WTC11 (cell line): ENCODE measurements at places on chromosomes 1 and 21.

DNA sequence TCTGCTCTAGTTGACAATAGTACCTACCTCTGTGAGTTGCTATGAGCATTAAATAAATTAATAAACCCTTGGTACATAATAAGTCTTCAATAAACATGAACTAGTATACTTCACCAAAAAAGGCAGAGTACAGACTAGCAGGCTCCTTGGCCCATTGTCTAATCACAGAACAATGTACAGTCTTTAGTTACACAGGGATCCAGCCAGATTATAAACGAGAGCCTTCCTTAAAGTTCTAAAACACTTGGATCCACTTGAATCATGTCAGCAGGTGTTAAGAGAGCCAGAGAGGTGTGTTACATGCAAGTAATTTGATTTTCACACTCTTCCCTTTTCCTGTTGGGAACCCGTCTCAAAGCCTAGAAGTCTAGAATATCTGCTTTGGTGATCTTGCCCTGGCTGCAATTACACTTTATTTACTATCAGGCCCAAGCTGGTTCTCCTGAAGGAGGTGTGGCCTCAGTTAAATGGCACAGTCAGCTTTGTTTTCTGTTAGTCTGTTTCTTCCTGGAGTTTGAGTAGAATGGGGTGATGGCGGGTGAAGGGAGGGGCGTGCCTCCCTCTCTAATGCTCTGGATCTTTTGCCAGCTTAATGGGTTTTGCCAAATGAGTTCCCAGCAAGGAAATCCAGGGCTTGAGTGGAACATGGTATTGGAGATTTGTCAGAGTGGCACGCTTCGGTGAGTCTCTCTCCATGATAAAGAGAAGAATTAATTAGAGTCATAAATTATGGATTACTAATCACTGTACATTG is 570.9 kb upstream of the CAMK1G start:
- H3K4me1 ChIP-seq, result peaks cover 5% of the 10 kb centered on the region; the same call in 1 of the 2 replicates
- no peak overlapping the region for H3K27ac ChIP-seq
- no peaks in the 10 kb centered on the region; the same call in 1 of the 2 replicates for H3K27me3 ChIP-seq
- peaks cover 7% of the 10 kb centered on the region for H3K36me3 ChIP-seq

- peaks cover 14% of the 10 kb centered on the region for H3K36me3 ChIP-seq
- peaks cover 6% of the 10 kb centered on the region for H3K27me3 ChIP-seq
- H3K4me3 ChIP-seq, result no peak overlapping the region
- H3K4me1 ChIP-seq, result no peaks in the 10 kb centered on the region
Observed at GRCh38 chr1:116515702-116516101, 55.1 kb downstream of the CD58 start.

DNA sequence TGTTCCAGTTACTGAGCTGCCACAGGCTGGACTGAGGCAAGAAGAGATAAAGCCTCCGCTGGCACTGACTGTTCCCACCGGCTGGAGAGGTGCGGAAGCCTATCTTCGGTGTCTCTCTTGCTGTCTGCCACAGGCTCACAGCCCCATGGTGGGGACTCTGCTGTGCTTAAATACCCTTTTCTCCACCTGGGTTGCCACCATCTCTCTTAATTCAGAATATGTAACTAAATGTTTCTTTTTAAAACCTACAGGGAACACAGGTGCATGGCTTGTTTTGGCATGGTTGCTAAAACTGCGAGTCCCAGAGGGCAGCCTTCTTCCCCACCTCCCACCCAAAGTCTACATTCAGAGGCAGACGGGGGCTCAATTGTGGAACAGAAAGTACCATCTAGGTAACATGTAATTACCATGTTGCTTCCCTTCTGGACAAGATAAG is 8.1 kb upstream of the LBR start:
- H3K4me1 ChIP-seq, result no peaks in the 10 kb centered on the region; the same call in 1 of the 2 replicates
- H3K4me3 ChIP-seq, result no peak overlapping the region
- no peak overlapping the region for H3K27ac ChIP-seq
- peaks cover 13% of the 10 kb centered on the region for H3K36me3 ChIP-seq
- peaks cover 12% of the 10 kb centered on the region for H3K27me3 ChIP-seq
- DNase-seq, result no peak

DNA sequence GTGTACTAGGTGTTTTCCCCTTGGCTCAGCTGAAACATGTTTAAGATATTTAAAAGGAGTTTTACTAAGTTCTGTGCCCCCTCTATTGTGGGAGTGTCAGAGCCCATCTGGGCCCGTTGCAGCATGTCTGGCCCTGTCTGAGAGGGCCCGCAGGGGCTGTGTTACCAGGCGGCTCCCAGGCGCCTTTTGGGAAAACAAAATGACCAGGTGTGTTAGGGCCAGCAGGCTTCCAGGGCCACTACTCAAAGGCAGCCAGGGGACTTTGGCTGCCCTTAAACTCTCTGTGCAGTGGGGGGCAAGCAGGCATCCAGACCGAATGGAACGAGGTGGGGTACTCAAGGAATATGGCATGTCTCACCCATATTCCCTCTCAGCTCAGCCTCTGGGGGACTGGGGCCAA is 111.7 kb downstream of the KCNN3 start:
- no peaks in the 10 kb centered on the region for H3K36me3 ChIP-seq
- H3K4me3 ChIP-seq, result no peak overlapping the region
- H3K4me1 ChIP-seq, result no peaks in the 10 kb centered on the region

DNA sequence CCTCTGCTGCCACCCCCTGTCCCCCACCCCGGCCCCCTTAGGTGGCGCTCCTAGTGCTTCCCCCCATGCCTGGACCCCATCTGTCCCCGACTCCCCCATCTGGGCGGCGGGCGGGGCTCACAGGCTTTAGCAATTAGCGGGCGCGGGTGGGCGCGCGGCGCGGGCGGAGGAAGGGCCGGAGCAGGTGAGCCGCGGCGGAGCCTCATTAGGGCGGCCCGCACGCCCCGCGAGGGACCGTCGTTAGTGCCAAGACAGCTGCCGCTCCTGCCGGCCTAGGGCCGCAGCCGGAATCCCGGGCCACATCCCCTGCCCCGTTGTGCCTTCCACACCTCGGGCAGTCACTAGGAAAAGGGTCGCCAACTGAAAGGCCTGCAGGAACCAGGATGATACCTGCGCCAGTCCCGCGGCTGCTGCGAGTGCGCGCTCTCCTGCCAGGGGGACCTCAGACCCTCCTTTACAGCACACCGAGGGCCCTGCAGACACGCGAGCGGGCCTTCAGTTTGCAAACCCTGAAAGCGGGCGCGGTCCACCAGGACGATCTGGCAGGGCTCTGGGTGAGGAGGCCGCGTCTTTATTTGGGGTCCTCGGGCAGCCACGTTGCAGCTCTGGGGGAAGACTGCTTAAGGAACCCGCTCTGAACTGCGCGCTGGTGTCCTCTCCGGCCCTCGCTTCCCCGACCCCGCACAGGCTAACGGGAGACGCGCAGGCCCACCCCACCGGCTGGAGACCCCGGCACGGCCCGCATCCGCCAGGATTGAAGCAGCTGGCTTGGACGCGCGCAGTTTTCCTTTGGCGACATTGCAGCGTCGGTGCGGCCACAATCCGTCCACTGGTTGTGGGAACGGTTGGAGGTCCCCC is 7.6 kb downstream of the OLIG2 start:
- peak overlapping the region; percentile 48 for H3K4me3 ChIP-seq
- H3K36me3 ChIP-seq, result no peaks in the 10 kb centered on the region
- DNase-seq, result peak; percentile 46
- peaks cover 55% of the 10 kb centered on the region for H3K4me1 ChIP-seq
- H3K27me3 ChIP-seq, result peaks cover 97% of the 10 kb centered on the region
- H3K27ac ChIP-seq, result no peak overlapping the region

GRCh38 chr1:109989506-109990301 is 5.1 kb downstream of the AHCYL1 start:
- H3K27me3 ChIP-seq, result no peaks in the 10 kb centered on the region
- H3K36me3 ChIP-seq, result no peaks in the 10 kb centered on the region
- H3K4me1 ChIP-seq, result peaks cover 36% of the 10 kb centered on the region
- DNase-seq, result no peak
- peak overlapping the region; percentile 78 for H3K27ac ChIP-seq
- H3K4me3 ChIP-seq, result no peak overlapping the region

- H3K4me3 ChIP-seq, result no peak overlapping the region
- H3K27me3 ChIP-seq, result no peaks in the 10 kb centered on the region
- peak overlapping the region; percentile 50; the same call in 1 of the 2 replicates for H3K27ac ChIP-seq
- DNase-seq, result no peak
- H3K4me1 ChIP-seq, result peaks cover 25% of the 10 kb centered on the region
- H3K36me3 ChIP-seq, result peaks cover 11% of the 10 kb centered on the region
Observed at GRCh38 chr1:1319646-1319941, 4.9 kb downstream of the INTS11 start.

GRCh38 chr1:52672946-52673345 is 25.2 kb downstream of the COA7 start:
- H3K4me3 ChIP-seq, result no peak overlapping the region
- H3K4me1 ChIP-seq, result peaks cover 12% of the 10 kb centered on the region
- H3K27ac ChIP-seq, result peak overlapping the region; percentile 28; the same call in 1 of the 2 replicates
- H3K27me3 ChIP-seq, result no peaks in the 10 kb centered on the region; the same call in 1 of the 2 replicates
- no peaks in the 10 kb centered on the region for H3K36me3 ChIP-seq
- no peak for DNase-seq

GRCh38 chr1:17914131-17914530 is 159.0 kb downstream of the ACTL8 start:
- peaks cover 24% of the 10 kb centered on the region for H3K4me1 ChIP-seq
- no peak overlapping the region for H3K27ac ChIP-seq
- no peak overlapping the region for H3K4me3 ChIP-seq
- no peak for DNase-seq
- peaks cover 3% of the 10 kb centered on the region for H3K27me3 ChIP-seq
- no peaks in the 10 kb centered on the region for H3K36me3 ChIP-seq

DNA sequence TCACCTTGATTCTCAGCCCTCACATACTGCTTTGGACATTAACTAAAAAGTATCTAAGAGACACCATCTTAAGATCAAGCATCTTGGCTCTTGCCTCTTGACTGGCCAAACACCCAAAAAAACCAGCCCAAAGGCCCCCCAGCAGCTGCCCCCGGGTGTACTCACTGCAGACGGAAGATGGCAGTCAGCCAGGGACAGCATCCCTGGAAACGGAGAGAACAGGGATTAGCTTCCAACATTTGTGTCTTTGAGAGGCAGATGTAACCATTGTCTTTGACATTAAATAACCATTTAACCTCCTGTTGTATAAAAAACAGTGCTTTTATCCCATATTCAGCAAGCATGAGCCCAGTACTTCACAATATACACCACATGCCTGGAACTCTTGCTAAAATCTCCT is 11.3 kb downstream of the TMEM63A start:
- no peak for DNase-seq
- peaks cover 66% of the 10 kb centered on the region for H3K36me3 ChIP-seq
- no peaks in the 10 kb centered on the region for H3K27me3 ChIP-seq
- peaks cover 19% of the 10 kb centered on the region for H3K4me1 ChIP-seq
- no peak overlapping the region for H3K4me3 ChIP-seq

DNA sequence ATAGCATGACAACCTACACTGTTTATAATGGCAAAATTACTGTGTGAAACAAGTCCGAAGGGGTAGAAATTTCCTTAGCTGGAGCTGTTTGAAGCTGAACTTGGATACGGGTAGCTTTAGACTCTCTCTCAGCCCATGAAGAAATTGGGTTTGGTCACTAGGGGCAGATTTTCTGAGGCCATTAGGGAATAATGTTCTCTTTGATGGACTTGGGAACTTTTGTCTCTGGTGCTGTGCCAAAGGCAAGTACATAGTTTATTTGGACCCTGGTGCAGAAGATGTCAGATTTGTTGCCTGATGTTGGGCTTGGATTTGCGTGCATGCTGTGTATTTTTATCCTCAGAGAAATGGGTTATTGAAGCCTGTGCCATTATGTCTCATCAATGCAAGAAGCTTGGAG is 109.6 kb downstream of the VPS13D start:
- peaks cover 25% of the 10 kb centered on the region for H3K4me1 ChIP-seq
- H3K27me3 ChIP-seq, result no peaks in the 10 kb centered on the region
- DNase-seq, result no peak
- H3K4me3 ChIP-seq, result no peak overlapping the region

DNA sequence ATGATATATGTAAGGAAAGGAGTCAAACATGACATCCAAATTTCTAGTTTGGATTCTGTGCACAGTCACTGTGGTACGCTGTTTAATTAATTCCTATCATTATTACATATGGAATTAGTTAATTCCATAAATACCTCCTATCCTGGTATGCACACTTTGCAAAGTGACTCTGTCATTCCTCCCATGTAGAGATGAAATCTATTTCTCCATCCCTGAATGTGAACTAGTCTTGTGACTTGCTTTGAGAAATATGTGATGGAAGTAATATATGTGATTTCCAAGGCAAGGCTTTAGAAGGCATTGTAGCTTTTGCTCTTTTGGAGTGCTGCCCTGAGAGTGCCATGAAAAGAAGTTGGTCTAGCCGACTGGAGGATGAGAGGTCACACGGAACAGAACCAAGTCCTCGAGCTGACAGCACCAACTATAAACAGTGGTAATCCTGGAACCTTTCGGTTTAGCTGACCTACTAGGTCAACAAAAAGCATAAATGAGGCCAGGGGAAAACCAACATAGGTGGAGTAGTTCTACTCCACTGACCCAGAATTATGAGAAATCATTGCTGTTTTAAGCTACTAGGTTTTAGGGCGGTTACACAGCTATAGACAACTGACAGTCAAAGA is 1.5 kb downstream of the SELENOF start:
- peaks cover 30% of the 10 kb centered on the region for H3K36me3 ChIP-seq
- no peak for DNase-seq
- no peak overlapping the region for H3K4me3 ChIP-seq
- H3K27me3 ChIP-seq, result no peaks in the 10 kb centered on the region
- H3K4me1 ChIP-seq, result peaks cover 27% of the 10 kb centered on the region

DNA sequence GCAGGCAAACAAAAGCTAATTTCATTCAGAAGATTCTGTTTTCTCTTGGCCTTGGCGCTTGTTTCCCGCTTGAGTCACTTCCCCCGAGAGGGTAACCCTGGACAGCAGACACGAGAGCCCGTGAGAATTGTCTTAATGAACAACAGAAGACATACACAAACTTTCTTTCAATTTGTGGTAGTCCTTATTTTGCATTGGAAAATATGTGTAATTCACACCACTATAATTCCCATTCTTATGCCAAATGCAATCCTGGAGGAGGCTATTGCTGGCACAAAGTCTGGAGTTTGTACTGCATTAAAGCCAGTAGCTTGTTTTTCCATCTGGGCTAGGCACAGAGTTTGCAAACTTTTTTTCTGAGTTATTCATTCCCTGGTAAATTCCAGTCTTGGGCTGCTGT is 109.8 kb upstream of the IVNS1ABP start:
- no peak for DNase-seq
- no peak overlapping the region for H3K27ac ChIP-seq
- H3K27me3 ChIP-seq, result no peaks in the 10 kb centered on the region
- H3K36me3 ChIP-seq, result no peaks in the 10 kb centered on the region
- peaks cover 22% of the 10 kb centered on the region for H3K4me1 ChIP-seq

DNA sequence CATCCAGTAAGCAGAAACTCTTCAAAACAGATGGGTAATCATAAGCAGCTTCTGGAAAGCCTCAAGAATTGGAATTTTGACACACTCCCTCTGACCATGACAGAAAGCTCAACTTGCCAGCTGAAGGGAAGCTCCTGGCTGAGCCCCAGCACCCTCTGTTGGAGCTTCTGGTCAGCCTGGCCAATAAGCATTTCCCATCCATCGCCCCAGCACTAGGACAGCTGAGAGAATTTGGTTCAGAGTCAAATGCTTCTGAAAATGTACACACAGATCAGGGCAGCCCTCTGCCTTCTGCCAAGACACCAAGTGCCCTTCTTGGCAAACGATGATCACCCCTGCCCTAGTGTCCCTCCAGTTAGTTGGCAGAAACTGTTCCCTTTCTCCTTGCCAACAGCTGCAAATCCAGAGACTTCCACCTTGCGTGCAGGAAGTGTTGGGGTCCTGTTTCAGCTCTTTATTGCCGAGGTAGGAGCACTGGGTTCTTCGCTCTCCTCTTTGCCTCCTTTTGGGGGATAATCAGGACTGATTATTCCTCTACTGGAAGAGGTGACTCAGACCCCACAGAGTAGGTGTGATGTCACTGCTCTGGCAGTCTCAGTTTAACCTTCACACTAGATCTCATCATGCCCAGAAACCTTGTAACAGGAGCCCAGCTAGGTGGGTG is 11.9 kb downstream of the PIGV start:
- H3K36me3 ChIP-seq, result peaks cover 11% of the 10 kb centered on the region
- peak overlapping the region; percentile 79 for H3K27ac ChIP-seq
- H3K4me3 ChIP-seq, result no peak overlapping the region
- H3K27me3 ChIP-seq, result 0 out of 2 replicates have a peak, but pooled peaks cover 3% of the 10 kb centered on the region
- peaks cover 19% of the 10 kb centered on the region for H3K4me1 ChIP-seq
- DNase-seq, result no peak
